ENCODE measurements at places on chromosomes 2 and 18. TPM values are rescaled to one million over a fixed set of nuclear protein-coding genes. Genes with fewer than 3 reads are reported as not detected.

GRCh38 chr2:113260991-113261390, 17.7 kb downstream of the PAX8 start:
- no peak for DNase-seq

DNA sequence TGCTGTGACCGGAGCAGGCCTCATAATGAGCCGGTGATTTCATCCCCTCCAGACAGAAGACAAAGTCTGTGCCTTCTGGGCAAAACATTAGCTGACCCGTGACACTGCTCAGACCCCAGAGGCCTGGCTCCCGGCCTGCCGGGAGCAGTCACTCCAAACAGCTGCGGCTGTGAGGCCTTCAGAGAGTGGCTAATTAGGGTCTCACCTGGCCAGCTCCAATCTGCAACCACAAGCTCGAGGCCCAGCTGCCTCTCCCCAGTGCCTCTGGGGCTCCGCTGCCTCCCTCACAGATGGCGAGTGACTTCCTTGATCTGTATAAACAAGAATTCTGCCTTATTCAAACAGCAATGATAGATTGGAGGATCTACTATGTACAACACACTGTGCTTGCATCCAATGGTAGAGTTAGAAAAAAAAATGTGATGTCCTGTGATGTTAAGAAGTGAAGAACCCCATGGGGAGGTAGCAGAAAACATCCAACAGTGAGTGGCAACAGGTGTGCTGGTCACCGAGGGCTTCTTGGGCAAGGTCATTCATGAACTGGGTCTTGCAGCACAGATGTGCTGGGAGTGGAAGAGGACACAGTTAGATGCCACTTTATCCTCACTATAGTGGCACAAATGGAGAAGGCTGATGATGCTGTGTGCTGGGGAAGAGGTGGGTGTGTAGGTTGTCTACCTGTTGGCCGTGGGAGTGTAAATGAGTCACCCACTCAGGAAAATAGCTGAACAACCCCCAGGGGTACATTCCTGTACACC, 98.2 kb upstream of the ASAP2 start:
- no peak for DNase-seq

DNA sequence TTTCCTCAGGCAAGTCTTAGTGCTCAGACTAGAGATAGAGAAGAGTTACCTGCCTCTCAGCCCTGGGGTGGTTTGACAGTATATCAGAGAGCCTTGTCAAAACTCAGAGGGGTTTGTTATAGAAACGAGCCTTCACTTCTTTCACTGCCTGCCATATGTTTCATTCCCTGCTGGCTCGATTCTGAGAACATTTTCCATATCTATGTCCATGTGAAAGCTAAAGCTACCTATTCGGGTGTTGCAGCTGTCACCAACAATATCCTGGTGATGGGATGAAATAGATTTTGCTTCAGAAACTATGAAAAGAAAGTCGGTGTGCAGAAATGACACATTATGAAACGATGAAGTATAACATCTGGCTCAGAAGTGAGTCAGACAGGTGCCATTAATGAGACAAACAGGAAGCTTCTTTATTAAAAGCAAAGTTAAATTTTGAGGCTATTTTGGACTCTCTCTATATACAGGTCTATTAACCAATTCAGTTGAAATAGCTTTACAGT, 56.1 kb upstream of the TANK start:
- peak; percentile 46 for DNase-seq

GRCh38 chr2:15560140-15560987, 770 bp downstream of the NBAS start:
- DNase-seq = peak; percentile 48

DNA sequence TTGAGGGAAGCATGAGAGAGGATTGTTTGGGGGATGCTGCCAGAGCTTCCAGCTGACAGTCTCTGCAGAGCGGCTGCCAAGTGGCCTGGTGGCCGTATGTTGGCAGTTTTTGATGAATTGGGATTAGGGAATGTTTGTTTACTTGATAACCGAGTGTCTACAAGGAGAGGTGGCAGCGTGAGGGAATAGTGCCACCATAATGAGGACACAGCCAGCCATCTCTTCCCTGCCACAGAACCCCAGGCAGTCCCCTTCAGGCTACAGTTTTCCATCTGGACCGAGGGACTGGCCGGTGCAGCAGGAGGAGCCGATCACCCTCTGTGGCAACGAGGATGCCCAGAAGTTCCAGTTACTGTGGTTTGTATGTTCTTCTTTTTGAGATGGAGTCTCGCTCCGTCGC, 55.2 kb downstream of the TRAPPC12 start:
- no peak for DNase-seq

- DNase-seq = no peak
These were observed 1432.2 kb downstream of the LRP1B start for GRCh38 chr2:140698636-140699035.

- DNase-seq = no peak
These were observed 84.8 kb downstream of the EVA1A start for GRCh38 chr2:75475976-75476375.

GRCh38 chr18:80136679-80137078, 27.6 kb downstream of the ADNP2 start:
- no peak for DNase-seq

DNA sequence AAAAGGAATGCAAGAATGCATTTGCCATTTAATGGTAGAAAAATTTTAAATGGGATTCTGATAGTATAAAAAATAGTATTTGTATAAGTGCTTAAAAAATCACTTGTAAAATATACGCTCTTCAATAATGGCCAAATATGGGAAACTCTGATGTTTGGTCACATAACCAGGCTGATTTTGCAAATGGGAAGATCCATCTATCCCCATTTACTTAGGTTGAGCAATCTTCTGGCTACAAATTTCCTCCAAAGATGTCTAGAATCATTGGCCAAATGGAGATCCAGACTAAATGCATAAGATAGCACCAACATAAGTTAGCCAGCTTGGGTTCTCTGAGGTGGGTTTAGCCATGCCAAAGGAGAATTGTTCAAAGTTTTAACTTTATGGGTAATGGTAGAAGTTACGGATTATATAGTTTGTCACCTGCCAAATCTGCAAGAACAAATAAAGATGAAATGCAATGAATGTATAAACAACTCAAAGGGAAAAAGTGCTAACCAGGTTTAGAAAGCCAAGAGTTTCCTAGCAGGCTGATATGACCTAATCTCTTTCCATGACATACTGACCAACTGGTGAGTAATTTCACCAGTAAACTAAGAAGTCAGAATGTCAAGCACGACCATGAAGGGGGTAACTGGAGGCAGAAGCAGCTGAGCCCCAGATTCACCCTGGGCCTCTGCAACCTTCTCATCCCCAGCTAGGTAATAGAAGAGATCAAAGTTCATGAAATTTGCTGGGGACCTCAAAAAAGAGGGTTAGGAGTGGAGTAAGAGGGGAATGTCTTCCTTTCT, 10.0 kb downstream of the RHOB start:
- DNase-seq = no peak

Gene NOL4
- 0.27 TPM for total RNA-seq

Gene FTCDNL1
- total RNA-seq = 0.40 TPM

Gene WDSUB1
- 5.5 TPM for total RNA-seq

Gene SGO2
- total RNA-seq = 55.3 TPM

Gene ESPNL
- total RNA-seq = 3.4 TPM

Gene OBSL1
- total RNA-seq = 0.18 TPM

Measured in OCI-LY7 (cell line).